ENCODE measurements at places on chromosomes 4 and X. TPM values are rescaled to one million over a fixed set of nuclear protein-coding genes. Genes with fewer than 3 reads are reported as not detected.
A peak's percentile ranks its signal among the peaks of the same experiment; 100 is the strongest.

DNA sequence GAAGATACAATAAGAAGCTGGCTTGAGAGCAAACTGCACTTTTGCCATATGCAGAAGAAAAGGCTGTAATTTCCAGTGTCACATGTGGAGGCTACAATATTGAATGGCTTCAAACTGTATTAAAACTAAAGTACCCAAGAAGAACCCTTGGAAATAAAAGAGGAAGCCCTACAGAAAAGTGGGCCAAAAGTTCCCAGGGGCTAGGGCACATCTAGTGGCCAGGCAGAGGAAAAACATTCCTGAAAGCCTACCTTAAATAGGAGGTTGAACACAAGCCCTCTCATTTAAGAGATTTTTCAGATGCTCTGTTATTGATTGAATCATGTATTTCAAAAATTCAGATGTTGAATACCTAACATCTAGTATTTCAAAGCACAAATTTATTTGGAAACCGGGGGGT, 40.6 kb upstream of the PRDX4 start:
- no peak for DNase-seq

GRCh38 chrX:43551590-43551989, 104.5 kb upstream of the MAOA start:
- no peak for DNase-seq

- DNase-seq = no peak
Observed at GRCh38 chr4:165512424-165512823, 133.6 kb downstream of the CPE start.

DNA sequence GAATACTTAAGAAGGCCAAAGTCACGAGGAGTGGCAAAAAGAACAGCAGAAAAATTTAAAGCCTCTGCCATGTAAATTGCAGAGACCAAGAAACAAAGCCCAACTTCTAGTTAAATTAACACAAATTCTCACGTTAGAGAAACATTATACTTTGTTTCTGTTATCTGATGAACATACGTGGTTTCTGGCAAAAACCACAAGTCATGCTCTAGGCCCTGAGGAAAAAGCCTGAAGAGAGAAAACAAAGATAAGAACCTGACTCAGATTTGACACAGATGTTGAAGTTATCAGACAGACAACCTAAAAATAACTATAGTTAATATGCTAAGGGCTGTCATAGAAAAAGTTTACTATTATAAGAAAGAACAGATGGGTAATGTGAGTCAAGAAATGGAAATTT, 149.1 kb upstream of the PCDH10 start:
- no peak for DNase-seq

- peak; percentile 81 for DNase-seq
Observed at GRCh38 chrX:44291468-44292092, 51.9 kb downstream of the EFHC2 start.

DNA sequence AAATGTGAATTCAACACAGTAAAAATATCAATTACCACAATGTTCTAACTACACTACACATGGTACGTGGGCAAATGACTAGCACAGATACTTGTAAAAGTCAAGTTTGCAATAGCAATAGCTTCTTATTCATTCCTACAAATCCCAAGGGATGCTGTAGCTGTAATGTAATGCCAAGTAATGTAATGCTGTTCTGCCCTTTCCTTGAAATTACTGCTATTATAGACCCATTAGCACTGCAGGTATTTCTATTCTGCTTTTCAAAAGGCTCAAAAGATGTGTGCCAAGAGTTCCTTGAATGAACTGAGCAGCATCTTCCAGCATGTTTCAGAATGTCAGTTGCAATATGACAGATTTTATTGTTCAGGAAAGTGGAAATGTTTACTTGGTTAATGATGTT, 129.9 kb upstream of the BANK1 start:
- no peak for DNase-seq

DNA sequence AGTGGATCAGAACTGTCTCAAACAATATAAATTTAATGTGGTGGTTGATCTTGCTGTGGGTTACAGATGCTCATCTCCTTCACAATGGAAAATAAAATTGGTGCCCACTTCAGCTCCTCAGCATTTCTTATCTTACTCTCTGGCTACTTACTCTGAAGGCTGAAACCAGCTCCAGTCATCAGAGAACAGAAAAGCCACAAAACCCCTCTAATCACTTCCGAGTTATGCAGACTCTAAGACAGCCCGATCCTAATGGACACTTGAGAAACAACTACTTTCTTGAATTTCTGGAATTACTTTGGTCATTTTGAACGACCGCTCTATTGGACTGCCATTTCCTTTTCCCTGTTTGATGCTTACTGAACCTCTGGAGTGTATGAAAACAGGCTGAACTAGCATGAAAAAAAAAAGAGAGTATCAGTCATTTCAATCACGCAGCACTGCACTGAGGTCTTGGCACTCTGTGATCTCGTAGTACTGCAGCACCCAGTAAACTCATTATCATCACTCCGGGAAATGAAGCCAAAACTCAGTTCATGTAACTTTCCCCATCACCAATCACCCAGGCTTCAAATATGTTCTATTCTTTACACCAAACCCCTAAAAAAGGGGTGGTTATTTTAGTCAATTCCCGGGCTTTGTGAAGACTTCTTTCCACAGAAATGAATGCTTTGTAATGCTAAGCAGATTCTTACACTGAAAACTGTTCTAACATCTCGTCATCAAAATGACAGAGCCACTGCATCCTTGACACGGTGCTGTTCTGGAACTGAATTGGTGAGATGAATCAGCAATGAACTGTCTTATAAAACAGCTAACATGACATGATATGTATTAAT, 54.5 kb downstream of the TSPAN5 start:
- DNase-seq = no peak

Gene ZNF518B
- 22.2 TPM for total RNA-seq

- DNase-seq = no peak
Observed at GRCh38 chr4:10069075-10069642, 47.4 kb downstream of the WDR1 start.

DNA sequence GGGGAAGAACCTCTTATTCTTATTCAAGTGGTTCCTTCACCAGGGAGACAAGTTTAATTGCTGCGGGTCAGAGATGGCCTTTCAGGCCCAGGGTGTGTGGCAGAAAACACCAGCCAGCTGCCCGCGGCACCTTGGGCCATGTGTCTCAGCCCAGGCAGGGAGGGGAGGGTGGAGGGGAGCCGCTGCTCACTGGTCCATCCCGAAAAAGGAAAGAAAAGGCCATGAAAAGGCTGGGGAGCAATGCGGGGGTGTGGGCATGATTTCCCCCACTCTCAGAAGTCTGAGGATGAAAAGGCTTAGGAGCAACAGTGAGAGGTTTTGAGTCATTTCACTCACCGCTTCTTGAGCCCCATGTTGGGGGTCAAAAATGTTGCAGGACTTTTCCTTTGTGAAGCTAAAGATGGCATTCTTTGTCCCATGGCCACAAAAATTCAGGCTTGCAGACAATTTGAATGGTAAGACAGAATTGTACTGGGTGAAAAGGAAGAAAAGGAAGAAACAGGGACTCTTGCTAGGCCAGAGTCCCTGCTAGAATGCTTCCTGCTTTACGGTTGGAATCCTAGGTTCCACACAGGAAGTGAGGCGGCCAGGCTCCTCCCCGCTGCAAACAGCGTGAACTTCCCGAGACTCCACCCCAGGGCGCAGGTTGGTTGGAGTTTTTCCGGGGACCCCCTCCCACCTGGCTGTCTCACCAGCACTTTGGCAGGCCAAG, 17.4 kb upstream of the FAM47E start:
- DNase-seq = no peak

Gene RAB40A
- total RNA-seq = 0.25 TPM

GRCh38 chrX:119684916-119685224, 8.1 kb downstream of the SEPTIN6 start:
- DNase-seq = no peak

- peak; percentile 81 for DNase-seq
Observed at GRCh38 chr4:10584042-10584441, 100.5 kb downstream of the CLNK start.

Gene FAM236B
- not detected for total RNA-seq

Gene CT45A3
- not detected for total RNA-seq

Gene MRFAP1L1
- total RNA-seq = 43.8 TPM

- DNase-seq = no peak
Observed at GRCh38 chr4:95217197-95217596, 331.6 kb downstream of the UNC5C start.

Gene SOD3
- 21.1 TPM for total RNA-seq

- peak; percentile 3 for DNase-seq
Observed at GRCh38 chrX:49230500-49231232, 2.5 kb downstream of the CACNA1F start.

GRCh38 chr4:98507299-98507698, 151.1 kb downstream of the TSPAN5 start:
- no peak for DNase-seq

Gene ANXA10
- not detected for total RNA-seq

- DNase-seq = no peak
Observed at GRCh38 chr4:152901205-152901604, 34.9 kb upstream of the FHDC1 start.

DNA sequence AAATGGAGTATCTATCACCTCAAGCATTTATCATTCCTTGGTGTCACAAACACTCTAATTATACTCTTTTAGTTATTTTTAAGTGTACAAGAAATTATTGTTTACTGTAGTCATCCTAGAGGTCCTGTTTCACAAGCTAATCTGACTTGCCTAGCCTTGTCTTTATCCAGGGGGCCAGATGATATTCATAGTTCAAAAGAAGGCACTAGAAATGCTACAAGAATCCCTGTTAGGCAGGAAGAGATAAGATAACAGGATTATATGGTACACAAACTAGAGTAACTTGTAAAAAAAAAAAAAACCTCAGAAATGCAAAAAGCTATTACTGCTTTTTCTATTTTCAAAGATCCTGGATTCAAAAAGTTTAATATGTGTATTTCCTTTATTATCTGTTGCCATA, 95.8 kb downstream of the MBNL3 start:
- no peak for DNase-seq

Gene OTUD6A
- total RNA-seq = not detected

DNA sequence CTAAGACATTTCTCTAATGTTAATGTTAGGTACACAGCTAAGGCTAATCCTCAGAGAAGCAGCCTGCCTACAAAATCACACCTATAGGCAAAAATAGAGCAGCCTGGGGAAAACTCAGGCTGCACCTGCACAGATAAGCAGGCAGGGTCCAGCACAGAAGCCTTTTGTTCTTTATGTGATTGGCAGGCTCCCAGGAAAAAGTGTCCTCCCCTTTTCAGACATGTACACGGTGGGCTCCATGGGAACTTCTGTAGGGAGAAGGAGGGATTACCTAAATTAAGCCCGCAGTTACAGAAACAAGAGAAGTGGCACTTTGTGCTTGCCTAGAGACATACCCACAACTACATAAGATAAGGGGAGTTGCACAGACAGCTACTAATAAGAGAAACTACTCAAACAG, 4.0 kb upstream of the HSPA4L start:
- DNase-seq = no peak

Gene SYTL5
- under 0.01 TPM for total RNA-seq

DNA sequence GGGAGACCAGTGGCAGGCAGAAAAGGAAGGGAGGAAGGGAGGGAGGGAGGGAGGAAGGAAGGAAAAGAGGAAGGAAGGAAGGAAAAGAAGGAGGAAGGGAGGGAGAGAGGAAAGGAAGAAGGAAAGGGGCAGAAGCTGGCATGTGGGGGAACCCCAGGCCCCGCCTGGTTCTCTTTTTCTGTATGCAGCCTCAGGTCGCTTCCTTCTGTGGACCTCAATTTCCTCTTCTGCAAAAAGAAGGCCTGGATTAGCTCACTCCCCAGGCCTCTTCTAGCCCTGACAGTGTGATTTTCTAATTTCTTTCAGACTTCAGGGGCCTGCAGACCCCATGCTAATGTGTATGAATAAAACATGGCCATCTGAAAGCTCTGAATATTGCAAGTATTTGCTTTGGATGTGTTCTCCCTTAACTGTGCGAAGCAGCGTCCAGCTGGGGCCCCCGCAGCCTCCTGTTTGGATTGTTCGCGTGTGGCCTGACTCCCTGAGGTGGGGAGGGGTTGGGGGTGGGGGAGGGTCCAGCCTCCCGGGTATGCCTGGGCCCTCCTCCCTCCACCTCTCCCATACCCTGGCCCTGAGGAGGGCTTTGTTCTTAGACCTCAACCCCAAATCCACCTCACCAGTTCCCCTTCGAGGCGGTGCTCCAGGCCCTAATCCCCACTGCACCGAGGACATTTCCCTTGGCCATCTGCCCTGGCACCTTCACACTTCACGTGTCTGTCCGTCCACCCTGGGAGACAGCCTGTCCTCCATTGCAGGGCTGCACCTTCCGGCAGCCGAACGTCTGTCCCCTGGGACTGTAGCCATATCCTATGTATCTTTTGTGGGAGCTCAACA, 199.9 kb upstream of the ATP6AP2 start:
- DNase-seq = no peak

GRCh38 chr4:14790494-14790893, 211.8 kb upstream of the CPEB2 start:
- no peak for DNase-seq

DNA sequence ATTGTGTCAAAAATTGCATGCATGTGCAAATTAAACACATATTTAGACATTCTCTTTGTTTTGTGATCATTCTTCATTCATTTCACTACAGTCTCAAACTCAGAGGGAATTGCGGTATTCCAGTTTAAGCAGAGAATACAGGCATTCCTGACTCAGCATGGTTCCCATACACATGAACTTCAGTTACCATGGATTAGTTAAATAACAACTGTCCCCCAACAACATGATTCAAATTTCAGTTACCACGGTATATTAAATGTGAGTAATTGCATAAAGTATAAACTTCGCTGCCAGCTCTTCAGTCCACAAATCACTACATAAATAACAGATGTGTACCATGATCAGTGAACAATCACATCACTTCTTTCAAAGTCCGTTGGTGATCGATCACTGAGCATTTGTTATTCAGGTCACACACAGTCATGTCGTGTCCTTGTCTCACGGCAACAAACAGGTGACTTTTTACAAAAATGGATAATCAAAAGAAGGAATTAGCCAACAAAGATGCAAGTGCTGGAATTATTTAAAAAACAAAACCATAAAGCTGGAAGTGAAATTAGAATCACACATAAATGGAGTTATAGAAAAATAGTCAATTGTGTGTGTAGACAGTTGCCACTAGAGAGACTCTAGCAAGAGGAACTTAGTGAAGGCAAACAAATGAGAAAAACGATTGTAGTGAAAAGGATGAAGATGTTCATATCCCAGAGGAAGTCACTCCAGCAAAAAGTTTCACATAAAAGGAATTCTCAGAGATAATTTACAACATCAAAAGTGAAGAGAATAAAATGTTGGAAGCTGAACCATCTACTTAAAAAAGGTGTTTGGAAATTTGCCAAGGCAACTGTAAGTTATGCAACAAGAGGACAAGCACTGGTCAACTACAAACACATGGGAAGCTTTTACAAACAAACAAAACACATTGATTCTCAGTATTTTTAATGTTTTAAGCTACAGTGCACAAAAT, 138.6 kb upstream of the SMARCAD1 start:
- peak; percentile 1 for DNase-seq

DNA sequence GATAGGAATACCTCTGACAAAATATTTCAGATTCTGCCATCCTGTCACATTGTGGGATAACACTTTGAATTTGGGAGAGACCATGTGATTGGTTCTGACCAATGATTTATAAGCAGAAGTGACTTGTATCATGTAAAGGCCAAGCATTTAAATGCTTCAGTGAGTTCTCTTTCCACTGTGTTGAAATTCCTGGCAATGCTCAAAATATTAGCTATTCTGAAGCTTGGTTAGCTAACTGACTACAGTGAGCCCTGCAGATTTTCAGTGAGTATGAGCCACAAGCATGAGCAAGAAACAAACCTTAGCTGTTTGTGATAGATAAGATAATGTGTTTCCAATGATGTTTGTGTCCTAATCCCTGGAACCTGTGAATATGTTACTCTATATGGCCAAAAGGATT, 562.8 kb upstream of the AADAT start:
- DNase-seq = peak; percentile 27
